ENCODE measurements at places on chromosomes 4 and X.

DNA sequence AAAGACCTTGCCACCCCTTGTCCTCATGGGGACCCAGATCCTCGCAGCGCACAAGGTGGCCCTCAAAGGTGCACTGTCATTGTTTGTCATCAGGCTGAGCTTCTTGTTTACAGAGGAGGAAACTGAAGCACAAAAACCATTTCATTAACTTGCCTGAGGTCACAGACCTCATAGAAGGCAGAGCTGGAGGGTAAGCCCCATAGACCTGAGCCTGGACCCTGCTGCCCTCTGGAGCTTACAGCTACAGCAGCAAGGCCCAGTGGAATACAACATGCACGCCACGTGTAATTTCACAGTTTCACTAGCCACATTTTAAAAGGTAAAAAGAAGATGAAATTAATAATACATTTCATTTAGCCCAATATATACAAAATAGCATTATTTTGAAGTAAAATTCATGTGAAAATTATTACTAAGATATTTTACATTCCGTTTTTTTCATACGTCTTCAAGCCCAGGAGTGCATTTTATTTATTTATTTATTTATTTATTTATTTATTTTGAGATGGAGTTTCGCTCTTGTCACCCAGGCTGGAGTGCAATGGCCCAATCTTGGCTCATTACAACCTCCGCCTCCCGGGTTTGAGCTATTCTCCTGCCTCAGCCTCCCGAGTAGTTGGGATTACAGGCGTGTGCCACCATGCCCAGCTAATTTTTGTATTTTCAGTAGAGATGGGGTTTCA lies 8.8 kb downstream of the JAKMIP1 start:
- DNase-seq = no peak

DNA sequence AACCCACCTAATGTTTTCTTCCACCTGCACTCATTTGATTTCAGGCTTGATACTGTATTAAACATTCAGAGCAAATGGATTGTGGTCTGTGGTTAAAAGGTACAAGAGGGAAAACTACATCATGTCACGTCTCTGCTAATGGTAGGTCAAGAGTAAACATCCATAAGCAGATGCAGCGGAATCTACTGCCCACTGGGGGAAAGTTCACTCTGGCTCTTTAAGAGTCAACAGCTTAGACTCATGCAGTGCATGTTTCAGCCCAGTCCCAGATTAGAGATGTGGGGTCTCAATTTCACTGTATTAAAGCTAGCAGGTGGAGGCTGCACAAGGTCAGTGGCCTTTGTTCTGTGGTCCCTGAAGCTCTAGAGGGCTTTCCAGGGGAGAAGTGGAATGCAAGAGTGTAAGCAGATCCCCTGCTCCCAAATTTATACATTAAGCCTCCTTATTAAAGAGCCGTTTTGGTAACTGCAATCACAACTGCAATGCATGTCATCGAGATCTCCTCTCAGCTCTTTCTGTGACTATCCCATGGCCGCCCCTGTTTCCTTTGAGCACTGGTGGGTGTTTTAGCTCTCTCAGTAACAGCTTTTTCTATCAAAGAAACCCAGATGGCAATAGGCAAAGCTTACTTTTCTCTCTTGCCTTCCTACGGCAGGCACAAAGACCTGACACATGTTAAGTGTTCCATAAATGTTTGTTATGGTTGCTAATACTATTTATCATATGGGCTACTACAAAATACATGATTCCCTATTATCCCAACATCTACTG lies 53.4 kb downstream of the LDB2 start:
- no peak for DNase-seq

GRCh38 chr4:158865520-158866177 lies 96.8 kb downstream of the FNIP2 start:
- no peak for DNase-seq

- no peak for DNase-seq
Observed at GRCh38 chr4:77190053-77190452, 33.0 kb downstream of the CCNG2 start.

DNA sequence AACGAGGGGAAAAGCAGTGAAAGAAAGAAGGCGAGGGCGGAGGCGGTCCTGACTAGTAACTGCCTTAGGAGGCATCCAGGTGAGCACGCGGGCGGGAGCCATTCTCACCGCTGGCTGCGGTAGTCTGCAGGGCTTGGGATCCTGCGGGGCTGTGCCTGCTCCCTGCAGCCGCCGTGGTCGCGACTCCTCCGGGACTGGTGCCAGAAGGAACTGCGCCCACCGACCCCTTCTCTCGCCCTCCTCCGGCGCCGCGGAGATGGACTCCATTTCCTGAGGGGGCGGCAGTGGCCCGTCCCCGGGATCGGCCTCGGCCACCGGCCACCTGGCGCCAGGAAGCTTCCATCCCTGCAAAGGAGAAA lies 543 bp downstream of the NFXL1 start:
- DNase-seq = peak; percentile 29

DNA sequence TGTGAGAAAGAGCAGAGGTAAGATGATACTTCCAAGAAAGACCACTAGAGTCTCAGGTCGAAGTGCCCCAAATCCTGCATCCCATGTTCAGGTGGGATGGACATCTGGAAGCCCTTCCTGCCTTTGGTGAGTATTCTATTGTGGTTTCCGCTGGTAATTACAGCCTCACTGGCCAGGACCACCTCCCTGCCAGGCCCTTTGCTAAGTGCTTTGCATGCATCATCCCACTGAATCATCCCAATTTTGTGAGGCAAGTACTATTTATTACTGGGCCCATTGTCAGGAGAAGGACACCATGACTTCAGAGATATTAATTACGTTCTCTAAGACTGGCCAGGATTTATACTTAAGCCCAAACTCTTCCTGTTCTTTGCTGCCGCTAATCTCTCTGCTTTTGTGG lies 10.7 kb upstream of the PASD1 start:
- no peak for DNase-seq

DNA sequence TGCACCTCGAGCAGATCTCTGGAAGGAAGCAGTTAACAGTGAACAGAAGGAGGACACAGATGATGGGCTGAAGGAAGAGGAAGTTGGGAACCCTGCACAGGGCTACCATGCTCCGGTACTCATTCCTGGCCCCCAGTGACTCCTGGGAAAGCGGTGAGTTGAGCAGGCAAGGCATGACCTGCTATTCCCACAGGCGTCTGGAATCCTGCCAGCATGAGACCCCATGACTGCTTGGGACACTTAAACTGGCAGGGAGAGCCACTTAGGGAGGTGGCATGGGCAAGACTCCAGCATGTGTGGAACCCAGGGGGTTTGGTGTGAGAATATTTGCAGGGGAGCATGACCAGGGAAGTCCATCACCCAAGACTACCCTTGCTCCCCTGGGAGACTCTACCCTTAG lies 1056.4 kb upstream of the POU3F4 start:
- no peak for DNase-seq

- no peak for DNase-seq
Observed at GRCh38 chrX:17380221-17380620, 5.2 kb downstream of the NHS start.

DNA sequence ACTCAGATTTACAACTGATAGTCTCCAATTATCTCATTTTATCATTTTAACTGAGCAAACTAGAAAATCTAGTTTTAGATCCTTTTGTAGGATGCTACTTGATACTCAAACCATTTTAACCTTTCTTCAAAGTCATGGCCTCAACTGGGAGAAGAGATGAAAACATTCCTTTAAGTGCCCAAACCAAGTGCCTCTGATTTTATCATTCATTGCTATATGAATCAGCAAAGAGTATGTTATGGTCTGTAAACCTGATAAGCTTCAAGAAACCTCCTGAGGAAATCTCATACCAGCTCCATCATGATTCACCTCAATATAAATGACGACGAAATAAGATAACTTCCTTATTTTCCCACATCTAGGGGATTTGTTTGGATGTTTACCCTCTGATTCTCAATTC lies 119.9 kb downstream of the FAM13A start:
- DNase-seq = no peak

DNA sequence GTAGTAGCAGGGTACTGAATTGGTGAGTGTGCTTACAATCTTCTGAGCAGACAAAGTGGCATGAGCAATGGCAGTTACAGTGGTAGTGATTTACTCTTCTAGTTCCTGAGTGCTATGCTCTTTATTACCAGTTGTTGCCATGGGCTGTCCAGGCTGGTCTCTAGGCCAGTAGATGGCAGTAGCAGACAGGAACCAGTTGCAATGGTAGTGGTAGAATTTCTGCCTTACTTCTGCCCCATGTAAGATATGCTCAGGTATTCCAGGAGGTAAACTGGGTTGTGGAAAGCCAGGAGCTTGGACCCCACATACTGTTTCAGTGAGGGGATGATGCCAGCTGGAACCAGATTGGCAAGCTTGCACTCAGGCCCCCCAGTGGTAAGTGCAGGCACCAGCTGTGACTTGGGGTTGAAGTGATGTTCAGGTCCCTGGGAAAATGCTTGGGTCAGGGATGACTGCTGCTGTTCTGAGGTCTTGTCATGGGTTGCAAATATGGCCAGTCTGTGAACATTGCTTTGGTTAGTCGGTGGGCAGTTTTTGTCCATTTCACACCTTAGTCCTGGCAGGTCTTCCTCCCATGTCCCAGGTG lies 63.0 kb upstream of the ZXDB start:
- no peak for DNase-seq

GRCh38 chr4:75004755-75005668 lies 72.1 kb downstream of the PARM1 start:
- no peak for DNase-seq

GRCh38 chrX:44822601-44823000 lies 21.2 kb upstream of the DUSP21 start:
- DNase-seq = no peak

DNA sequence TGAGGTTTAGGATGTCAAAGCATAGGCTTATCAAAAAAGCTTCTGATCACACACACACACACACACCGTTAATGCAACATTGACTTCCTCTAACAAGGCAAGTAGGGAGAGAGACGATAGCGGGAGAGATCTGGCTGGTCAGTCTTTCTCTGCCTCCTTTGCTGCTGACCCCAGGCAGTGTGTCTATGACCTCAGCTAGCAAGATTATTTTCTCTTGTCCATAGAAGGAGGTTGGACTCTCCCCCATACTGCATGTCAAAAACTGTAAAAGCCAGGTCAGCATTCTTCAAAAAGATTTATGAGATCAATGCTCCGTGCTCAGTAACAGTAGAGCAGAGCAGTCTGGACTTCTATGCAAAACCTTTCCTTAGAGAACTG lies 63.5 kb upstream of the PGM2 start:
- DNase-seq = no peak

DNA sequence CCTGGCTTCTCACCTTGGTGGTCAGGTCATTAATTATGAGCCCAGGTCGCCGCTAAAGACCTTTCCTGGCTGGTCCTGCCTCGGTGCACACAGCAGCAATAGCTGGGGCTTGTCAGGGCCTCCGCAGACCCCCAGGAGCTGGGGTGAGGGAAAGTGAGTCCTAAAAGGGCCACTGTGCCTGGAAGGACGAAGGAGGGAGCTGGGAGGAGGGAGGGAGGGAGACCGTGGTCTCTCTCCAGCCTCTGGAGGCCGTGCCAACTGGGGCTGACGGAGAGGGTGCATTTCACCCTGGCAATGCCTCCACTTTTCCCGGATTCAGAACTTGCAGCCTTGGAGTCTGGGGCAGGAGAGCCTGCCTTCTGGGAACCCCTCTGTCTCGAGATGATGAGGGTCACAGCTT lies 60.4 kb downstream of the CRLF2 start:
- no peak for DNase-seq

GRCh38 chr4:148044912-148045352 lies 313.0 kb downstream of the ARHGAP10 start:
- no peak for DNase-seq

DNA sequence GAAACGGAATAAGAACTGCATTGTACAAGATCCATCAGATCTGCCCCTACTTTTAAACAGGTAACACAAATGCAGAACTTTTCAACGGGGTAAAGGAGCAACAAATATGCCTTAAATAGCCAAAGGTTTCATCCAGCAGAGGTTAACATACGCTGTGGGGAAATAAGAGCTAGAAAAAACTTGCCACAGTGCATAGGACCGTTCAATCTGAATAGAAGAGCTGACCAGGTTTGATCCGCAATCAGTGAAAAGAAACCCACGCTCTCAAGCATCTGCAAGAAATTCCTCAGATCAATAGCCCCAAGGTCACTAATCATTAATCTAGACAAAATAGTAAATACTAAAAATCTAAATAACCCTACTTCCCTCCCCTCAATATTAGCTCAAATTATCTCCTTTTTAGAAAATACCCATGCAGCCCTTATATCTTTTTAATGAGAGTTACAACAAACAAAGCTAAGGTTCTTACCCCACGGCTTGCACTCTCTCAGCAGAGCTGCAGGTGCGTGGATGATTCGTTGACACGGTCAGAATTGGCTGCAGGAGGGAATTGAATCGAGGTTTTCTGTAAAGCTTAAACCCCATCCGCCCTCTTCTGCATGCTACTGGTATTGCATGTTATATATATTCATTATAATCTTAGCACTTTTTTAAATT lies at the start of gene TLR10:
TLR10 (minus strand) TSS at position 539 of the 657 bp plus-strand sequence. CDS start 7,400 bp downstream, outside the sequence.
- DNase-seq = peak; percentile 51

DNA sequence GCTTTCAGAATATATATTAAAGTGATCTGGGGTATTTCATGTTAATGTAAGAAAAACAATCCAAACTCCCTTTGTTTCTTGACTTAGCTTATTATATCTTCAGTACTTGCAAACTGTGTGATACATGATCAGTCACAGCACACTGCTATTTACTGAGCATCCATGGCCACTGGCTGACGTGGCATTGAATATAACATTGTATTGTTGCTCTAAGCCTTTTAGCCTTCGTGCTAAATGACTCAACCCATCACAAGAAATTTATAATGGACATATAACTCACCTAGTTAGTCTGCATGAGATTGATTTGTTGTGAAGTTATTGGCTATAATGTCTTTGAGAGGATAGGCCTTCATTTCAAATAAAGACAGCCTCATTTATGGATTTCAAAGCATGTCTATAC lies 642.6 kb downstream of the IL1RAPL1 start:
- no peak for DNase-seq

DNA sequence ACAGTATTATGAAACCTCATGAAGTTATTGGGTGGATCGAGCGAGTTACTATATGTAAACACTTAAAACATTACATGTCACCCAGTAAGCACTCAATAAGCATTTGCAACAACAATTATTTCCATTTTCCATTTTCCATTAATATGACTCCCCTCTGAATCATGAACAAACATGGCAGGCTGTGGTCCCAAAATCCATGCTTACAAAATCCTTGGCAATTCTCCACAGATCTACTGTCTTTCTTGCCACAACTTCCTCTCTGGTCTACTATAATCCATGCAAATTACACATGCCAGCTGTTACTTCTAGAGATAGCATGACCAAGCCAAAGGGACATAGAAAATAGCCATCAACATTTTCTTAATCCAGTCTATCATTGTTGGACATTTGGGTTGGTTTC lies 22.0 kb downstream of the ASB11 start:
- no peak for DNase-seq

DNA sequence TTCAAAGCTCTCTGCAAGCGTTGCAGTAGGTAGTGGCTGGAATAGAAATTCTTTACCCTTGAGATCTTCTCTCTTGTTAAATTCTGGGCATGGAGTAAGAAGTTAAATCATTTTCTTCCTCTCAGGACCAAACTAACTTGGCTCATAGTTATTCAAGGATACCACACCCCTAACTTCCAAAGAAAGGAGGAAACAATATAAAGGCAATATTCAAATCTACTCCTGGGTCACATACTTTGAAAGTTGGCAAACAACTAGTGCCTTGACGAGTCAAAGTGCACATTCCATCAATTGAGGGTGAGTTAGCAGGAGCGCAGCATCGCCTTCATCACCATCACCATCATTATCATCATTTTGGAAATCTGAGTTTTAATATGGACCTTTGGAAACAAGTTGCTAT lies 20.4 kb upstream of the KIT start:
- no peak for DNase-seq

GRCh38 chr4:20680736-20681135 lies 19.5 kb upstream of the PACRGL start:
- no peak for DNase-seq
